Thoracic aorta (tissue), 2 donors: ENCODE measurements at places on chromosomes 4 and X. TPM values are rescaled to one million over a fixed set of nuclear protein-coding genes. Genes with fewer than 3 reads are reported as not detected.

- no peaks in the 10 kb centered on the region for H3K27me3 ChIP-seq
- H3K27ac ChIP-seq, result no peak overlapping the region
- no peak for DNase-seq
- H3K4me1 ChIP-seq, result no peaks in the 10 kb centered on the region
- no peak overlapping the region for H3K4me3 ChIP-seq
- no peaks in the 10 kb centered on the region for H3K36me3 ChIP-seq
Measured at GRCh38 chr4:152115794-152116193, 355.0 kb upstream of the GATB start.

GRCh38 chr4:127425851-127426250 lies 206.9 kb upstream of the INTU start:
- H3K4me1 ChIP-seq, result no peaks in the 10 kb centered on the region
- H3K27ac ChIP-seq, result no peak overlapping the region

DNA sequence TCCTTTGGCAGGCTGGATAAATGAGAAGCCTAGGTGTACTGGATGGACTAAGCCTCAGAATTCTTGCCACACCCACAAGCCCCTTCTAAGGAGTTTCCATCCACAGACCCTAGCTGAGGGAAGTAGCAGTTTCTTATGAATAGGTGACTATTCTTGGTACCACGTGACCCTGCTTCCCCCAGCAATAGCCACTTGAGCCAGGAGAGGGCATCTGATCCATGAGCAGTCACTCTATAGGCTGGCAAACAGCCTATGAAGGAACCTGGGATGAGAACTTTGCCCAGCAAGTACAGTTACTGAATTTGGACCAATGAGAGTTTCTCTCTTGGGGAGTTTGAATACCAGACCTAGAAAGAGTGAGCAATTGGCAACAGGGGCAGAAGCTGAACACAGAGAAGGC lies 84.0 kb downstream of the RTL9 start:
- no peaks in the 10 kb centered on the region for H3K27me3 ChIP-seq
- no peak overlapping the region for H3K4me3 ChIP-seq
- no peaks in the 10 kb centered on the region for H3K4me1 ChIP-seq
- DNase-seq, result no peak

GRCh38 chr4:167893531-167893930 lies 198.8 kb upstream of the ANXA10 start:
- H3K36me3 ChIP-seq, result no peaks in the 10 kb centered on the region
- H3K4me1 ChIP-seq, result no peaks in the 10 kb centered on the region
- no peaks in the 10 kb centered on the region for H3K27me3 ChIP-seq

- H3K27ac ChIP-seq, result peak overlapping the region; percentile 20
- H3K4me1 ChIP-seq, result peaks cover 50% of the 10 kb centered on the region
- no peaks in the 10 kb centered on the region for H3K36me3 ChIP-seq
- no peak for DNase-seq
Measured at GRCh38 chr4:17188125-17188524, 289.7 kb upstream of the LDB2 start.

DNA sequence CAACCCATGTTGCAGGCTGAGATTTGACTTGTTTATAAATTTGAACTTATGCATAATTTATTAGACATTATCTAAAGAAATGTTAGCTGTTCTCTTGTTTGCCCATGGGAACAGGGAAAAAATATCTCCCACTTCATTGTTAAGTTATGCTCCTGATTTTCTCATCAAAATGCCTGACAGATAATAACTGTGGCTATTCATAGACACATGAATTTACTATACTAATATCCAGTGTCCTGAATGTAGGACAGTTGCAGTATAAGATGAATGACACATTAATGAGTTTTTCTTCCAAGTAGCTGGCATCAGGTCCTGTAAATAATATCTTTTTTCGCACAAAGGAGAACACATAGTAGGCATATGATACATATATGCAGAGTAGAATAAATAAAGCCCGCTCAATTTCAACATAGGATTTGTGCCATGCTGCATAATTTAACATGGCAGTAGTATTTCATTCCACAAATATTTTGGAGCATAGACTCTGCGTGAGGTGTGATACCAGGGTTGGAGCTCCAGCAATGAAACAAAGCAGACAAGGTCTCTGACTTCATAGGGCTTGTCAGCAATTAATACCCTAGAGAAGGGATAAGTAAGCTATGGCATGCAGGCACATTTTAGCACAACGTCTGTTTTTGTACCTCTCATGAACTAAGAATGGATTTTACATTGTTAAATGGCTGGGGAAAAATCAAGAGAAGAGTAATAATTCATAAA lies 40.4 kb upstream of the DDX53 start:
- H3K27me3 ChIP-seq, result no peaks in the 10 kb centered on the region
- no peaks in the 10 kb centered on the region for H3K36me3 ChIP-seq
- no peak for DNase-seq
- no peaks in the 10 kb centered on the region for H3K4me1 ChIP-seq

DNA sequence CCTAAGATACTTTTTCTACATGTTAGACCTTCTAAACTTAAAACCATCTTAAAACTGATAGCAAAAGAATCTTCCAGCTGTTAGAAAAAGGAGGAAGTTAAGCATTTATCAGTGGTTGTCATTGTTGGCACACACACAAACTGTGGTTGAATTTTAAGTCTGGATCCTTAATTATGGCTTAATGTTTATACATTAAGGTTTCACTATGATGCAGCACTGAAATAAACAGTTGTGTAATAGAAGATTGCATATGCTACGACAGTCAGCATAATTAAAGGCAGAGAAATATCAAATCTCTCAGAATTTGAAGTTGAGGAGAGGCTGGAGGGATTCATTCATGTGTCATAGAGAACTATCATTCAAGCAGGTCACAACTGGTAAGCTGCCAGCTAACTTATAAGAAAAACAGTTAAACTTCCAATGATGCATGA lies 32.3 kb downstream of the ADGRA3 start:
- no peak for DNase-seq
- H3K27me3 ChIP-seq, result no peaks in the 10 kb centered on the region
- H3K4me1 ChIP-seq, result peaks cover 9% of the 10 kb centered on the region
- no peaks in the 10 kb centered on the region for H3K36me3 ChIP-seq
- no peak overlapping the region for H3K4me3 ChIP-seq
- no peak overlapping the region for H3K27ac ChIP-seq

DNA sequence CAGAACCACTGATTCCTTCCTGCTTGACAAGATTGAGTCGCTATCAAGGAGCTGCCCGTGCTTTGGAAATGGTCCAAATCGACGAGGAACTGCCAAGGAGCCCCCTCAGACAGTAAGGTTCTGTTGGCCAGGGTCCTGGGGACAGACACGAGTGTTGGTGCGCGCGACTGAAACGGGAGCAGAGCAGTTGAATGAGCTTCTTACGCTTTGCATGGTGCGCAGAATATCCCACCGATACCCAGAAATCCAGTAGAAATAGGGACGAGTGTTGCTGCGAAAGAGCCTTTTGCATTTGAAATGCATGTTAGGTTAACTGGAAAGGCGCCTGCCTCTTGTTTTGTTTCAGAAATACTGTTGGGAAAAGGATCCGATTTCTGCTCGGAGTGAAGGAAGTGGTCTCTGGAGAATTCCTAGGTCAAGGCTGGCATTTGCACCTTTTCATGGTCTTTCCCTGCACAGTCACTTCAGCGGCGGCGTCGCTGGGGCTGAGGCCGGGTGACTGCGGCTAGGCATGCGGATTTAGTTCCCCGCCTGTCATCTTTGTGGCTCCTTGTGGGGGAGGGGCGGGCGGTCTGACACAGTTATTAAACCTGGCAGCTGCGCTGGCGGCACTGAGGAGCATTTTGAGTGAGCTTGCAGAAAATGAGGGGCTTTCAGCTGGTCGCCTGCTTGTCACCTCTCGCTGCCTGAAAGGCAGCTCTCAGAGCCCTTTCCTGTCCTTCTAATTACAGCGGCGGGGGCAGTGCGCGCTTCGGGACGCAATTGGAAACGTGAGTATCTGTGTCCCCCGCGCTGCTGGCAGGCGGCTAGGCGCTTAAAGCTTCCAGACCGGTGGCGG lies 51.5 kb upstream of the TRIM2 start:
- H3K27ac ChIP-seq, result peak overlapping the region; percentile 51
- H3K36me3 ChIP-seq, result no peaks in the 10 kb centered on the region
- no peak for DNase-seq
- H3K4me1 ChIP-seq, result peaks cover 8% of the 10 kb centered on the region

DNA sequence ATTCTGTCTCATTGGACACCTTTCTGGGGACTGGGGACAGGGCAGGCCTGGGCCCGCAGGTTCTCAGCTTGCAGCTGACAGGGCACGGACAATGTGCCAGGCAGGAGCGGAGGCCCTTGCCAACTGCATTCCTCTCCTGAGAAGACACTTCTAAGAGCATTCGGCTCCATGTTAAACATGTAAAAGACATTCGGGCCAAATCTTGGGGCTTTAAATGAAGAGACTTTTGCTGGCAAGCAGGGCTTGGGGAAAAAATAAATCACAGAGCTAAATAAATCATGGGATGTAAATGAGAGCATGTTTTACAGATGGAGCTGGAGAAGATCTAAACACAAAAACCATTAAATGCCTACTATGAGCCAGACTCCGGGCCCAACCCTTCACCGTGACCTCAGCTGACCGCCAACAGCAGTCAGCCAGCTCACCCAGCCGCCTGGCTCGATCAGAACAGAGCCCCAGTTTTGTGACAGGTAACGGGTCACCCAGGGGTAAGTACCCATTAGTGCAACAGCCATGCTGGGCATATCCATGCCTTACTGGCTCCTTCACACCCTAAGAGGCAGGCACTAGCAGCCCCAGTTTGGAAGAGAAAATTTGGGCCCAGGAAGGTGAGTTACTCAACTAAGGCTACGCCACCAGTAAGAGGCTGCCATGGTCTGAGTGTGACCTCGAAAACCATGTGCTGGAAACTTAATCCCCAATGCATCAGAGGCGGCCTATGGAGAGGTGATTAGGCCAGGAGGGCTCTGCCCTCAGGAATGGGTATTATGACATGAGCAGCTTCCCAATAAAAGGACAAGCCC lies 14.7 kb downstream of the WDR1 start:
- no peaks in the 10 kb centered on the region for H3K27me3 ChIP-seq
- H3K4me1 ChIP-seq, result peaks cover 73% of the 10 kb centered on the region
- H3K27ac ChIP-seq, result peak overlapping the region; percentile 84
- no peak for DNase-seq
- no peak overlapping the region for H3K4me3 ChIP-seq
- H3K36me3 ChIP-seq, result peaks cover 35% of the 10 kb centered on the region

GRCh38 chr4:143292858-143293257 lies 43.8 kb upstream of the GAB1 start:
- no peak overlapping the region for H3K4me3 ChIP-seq
- H3K36me3 ChIP-seq, result no peaks in the 10 kb centered on the region
- DNase-seq, result no peak

DNA sequence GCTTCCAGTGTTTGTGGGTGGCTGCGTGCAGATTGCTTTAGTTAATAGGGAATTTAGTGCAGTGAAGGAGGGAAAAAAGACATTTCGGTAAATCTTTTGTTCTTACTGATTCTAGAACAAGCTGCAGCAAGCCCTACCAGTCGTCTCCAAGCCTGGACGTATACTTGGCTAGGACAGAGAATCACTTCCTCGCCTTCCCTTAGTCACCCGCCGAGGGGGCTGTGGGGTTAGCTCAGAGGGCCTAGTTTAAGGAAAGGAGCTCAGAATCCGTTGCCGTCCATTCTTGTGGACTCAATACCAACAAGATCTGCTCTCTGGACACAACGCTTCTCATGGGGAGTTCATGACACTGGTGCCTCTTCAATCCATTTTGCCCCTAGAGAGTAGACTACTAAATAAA lies 36.3 kb upstream of the FAT1 start:
- no peaks in the 10 kb centered on the region for H3K36me3 ChIP-seq
- H3K4me1 ChIP-seq, result no peaks in the 10 kb centered on the region

- H3K27me3 ChIP-seq, result no peaks in the 10 kb centered on the region
- H3K4me3 ChIP-seq, result no peak overlapping the region
- no peak overlapping the region for H3K27ac ChIP-seq
- DNase-seq, result no peak
Measured at GRCh38 chrX:114097427-114097826, 486.5 kb upstream of the HTR2C start.

GRCh38 chrX:53239474-53239873 lies 14.5 kb upstream of the KDM5C start:
- H3K36me3 ChIP-seq, result no peaks in the 10 kb centered on the region
- H3K27me3 ChIP-seq, result no peaks in the 10 kb centered on the region
- H3K4me3 ChIP-seq, result no peak overlapping the region
- H3K27ac ChIP-seq, result no peak overlapping the region
- no peaks in the 10 kb centered on the region for H3K4me1 ChIP-seq
- DNase-seq, result no peak

Gene KLKB1
- total RNA-seq, result 2.6 TPM

Gene MBNL3
- total RNA-seq, result 8.1 TPM

Gene EDNRA
- 22.2 TPM for total RNA-seq

Gene GSTCD
- total RNA-seq, result 6.9 TPM

Gene CSN3
- not detected for total RNA-seq
